ENCODE measurements at places on chromosomes 7 and 10.

DNA sequence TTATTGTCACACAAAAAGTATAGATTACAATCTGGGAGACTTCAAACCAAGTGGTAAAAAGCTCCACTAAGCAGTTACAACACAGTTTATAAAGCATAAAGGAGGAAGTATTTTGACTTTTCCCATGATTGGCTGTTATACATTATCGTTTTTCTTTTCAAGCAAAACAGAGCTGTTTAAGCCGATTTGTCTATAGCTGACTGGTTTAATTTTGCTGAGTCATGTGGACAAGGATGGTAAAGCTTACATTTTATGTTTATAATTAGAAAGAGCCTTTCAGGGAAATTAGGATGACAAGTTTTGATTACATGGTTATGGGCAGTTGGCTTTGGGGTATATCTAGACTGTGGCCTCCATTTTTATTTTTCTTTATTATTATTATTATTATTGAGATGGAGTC, 152.5 kb upstream of the STK17A start:
- H3K4me1 ChIP-seq, result no peaks in the 10 kb centered on the region
- no peaks in the 10 kb centered on the region for H3K36me3 ChIP-seq
- no peak for DNase-seq
- H3K27ac ChIP-seq, result no peak overlapping the region
- H3K27me3 ChIP-seq, result no peaks in the 10 kb centered on the region

DNA sequence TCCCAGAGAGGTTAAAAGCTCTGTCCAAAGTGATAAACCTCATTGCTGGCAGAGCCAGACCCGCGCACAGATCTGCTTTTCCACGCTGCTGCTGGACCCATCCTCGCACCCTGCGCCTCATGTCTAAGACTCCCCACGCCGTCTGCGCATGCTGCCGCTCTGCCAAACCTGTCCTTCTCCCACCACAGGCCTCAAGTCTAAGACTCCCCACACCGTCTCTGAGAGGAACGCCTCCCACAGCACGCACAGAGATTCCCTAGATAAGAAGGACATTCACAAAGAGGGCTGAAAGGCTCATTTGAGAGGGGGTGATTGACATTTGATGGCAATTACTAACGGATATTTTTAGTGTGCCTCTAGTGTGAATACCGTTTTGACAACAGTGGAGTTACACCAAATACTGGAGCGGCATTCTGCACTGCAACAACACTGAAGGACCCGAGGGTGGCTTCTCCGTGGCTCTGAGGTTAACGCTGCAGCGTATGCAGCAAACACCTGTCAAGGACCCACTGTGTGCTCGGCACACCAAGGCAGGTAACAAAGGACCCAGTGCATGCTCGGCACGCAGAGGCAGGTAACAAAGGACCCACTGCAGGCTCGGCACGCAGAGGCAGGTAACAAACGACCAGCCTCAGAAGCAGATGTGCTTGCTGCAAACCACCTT, 231.4 kb downstream of the DNAJB6 start:
- H3K4me3 ChIP-seq, result peak overlapping the region; percentile 67
- H3K36me3 ChIP-seq, result no peaks in the 10 kb centered on the region
- no peak overlapping the region for H3K27ac ChIP-seq
- H3K4me1 ChIP-seq, result no peaks in the 10 kb centered on the region
- no peak for DNase-seq
- no peaks in the 10 kb centered on the region for H3K27me3 ChIP-seq

GRCh38 chr10:62005281-62005680, 103.8 kb downstream of the ARID5B start:
- H3K4me3 ChIP-seq, result no peak overlapping the region
- H3K27me3 ChIP-seq, result no peaks in the 10 kb centered on the region
- H3K4me1 ChIP-seq, result peaks cover 18% of the 10 kb centered on the region

DNA sequence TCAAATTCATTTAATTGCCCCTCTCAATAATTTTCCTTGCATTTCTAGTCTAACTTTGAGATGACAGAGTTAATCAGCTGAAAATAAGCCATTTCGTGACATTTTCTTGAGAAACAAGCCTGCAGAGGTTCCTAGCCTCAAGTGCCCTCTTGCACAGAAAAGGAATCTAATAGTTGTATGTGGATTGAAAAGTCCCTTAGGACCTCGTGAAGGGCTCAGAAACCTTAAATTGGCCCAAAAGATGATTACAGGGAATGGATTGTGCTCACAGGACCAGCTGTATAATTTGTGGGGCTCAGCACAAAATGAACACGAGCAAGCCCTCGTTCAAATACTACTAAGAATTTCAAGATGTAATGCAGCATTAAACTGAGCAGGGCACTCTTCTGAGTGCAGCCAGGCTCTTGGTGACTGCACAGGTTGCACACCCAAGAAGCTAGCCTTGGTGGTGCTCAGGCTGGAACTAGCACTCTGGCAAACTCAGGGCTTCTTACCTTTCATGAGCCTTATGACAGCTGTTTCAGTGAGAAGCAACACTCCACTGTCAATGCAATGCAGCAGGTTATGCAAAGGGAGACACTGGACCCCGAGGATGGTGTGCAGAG, 102.2 kb downstream of the GSAP start:
- no peaks in the 10 kb centered on the region for H3K4me1 ChIP-seq
- H3K36me3 ChIP-seq, result no peaks in the 10 kb centered on the region
- H3K4me3 ChIP-seq, result no peak overlapping the region
- DNase-seq, result no peak
- no peaks in the 10 kb centered on the region for H3K27me3 ChIP-seq

DNA sequence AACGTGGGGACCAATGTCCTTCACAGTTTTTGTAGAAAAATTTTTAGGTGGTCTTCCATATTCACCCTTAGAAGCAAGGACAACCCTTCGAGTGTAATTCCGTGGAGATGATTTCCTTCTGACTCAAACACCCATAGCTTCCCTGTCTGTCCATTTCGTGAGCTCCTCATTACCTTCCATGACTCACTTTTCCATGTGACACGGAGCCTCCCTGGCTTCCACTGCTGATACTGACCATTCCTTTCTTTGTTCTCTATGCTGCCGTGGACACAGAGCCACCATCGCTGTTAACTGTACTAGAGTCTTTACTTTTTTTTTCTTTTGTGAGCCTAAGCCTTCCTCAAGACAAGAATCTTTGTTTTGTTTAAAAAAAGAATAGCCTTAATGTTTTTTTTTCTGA, 12.5 kb upstream of the ARMS2 start:
- H3K27me3 ChIP-seq, result no peaks in the 10 kb centered on the region

- no peaks in the 10 kb centered on the region for H3K36me3 ChIP-seq
- no peak overlapping the region for H3K27ac ChIP-seq
- H3K4me3 ChIP-seq, result no peak overlapping the region
- H3K4me1 ChIP-seq, result no peaks in the 10 kb centered on the region
- no peak for DNase-seq
Observed at GRCh38 chr7:9937944-9938631, 1035.6 kb upstream of the PHF14 start.

DNA sequence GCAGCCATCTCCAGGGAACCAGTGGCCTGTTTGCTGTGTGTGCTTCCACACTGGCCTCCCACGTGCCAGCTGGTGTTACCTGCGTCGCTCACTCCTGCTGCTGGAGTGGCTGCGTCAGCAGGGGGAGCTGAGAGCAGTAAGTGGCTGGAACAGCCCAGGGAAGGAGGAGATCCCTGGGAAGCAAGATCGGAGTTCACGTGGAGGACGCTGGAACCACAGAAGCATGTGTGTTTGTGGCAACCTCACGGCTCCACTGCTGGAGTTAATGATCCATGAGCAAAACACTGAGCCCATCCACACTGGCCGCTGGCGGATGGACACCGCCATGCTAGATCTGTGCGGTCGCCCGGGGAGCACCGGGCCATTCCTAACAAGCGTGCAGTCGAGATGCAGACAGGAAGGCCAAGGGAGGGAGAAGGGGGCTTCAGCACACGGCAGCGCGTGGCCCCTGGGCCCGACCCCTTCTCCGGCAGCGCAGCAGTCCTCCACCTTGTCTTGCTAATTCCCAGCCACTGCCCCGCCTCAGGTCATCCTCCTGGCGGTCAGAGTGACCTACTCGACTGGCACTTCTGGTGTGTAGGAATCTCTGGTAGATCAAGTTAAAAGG, 68.5 kb upstream of the EEPD1 start:
- no peak for DNase-seq
- H3K36me3 ChIP-seq, result no peaks in the 10 kb centered on the region
- H3K4me1 ChIP-seq, result no peaks in the 10 kb centered on the region

GRCh38 chr7:134888141-134888740, 98.1 kb upstream of the AGBL3 start:
- no peaks in the 10 kb centered on the region for H3K27me3 ChIP-seq
- no peak overlapping the region for H3K27ac ChIP-seq
- H3K36me3 ChIP-seq, result no peaks in the 10 kb centered on the region
- H3K4me3 ChIP-seq, result no peak overlapping the region
- no peak for DNase-seq
- peaks cover 18% of the 10 kb centered on the region for H3K4me1 ChIP-seq

DNA sequence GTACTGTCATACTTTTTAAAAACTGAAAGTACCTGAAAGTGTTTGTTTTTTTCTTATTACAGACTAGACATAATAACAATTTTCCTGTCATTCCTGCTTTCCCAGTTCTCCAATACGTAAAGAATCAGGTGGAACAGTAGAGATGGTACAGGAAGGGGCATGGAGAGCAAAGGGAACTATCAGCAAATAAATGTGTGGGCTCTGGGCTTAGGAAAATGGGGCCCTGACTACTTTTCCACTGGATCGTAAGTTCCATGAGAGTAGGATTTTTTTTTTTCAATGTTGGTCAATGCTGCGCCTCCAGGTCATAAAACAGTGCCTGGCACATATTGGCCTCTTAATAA, 15.2 kb upstream of the FAS start:
- peaks cover 36% of the 10 kb centered on the region for H3K4me1 ChIP-seq
- DNase-seq, result no peak
- H3K4me3 ChIP-seq, result peak overlapping the region; percentile 15
- H3K36me3 ChIP-seq, result no peaks in the 10 kb centered on the region
- H3K27me3 ChIP-seq, result no peaks in the 10 kb centered on the region

Data from adrenal gland (tissue), 19 donors.